Epithelial cell of proximal tubule (primary cell): ENCODE measurements at places on chromosomes 2 and 18.

- no peak for DNase-seq
These were observed 102.0 kb downstream of the MAP2 start for GRCh38 chr2:209525834-209526281.

DNA sequence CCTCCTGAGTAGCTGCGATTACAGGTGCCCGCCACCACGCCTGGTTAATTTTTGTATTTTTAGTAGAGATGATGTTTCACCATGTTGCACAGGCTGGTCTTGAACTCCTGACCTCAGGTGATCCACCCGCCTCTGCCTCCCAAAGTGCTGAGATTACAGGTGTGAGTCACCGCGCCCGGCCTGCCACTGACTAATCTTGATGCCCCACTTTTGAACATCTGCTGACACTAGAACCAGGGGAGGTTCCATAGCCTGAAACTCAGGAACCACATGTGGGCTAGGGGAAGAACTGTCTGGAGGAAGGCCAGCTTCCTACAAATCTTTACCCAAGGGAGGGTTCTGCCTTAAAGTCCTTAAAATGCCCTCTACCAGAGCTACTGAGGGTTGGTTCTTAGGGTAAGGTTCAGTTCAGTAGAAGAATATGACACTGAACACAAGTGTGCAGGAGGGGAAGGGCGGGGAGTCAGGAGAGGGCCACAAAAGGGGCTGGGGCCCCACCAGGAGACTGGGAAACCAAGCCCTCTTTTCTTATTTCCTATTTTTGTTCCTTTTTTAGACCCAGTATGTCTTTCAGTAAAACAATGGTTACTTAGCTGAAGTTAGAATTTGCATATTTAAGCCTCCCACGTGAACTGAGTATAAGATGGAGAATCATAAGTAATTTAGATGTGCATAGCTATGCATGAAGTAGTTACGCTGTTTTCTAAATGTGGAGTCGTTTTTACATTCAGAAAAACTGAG, 6.3 kb upstream of the RAB31 start:
- DNase-seq: no peak

DNA sequence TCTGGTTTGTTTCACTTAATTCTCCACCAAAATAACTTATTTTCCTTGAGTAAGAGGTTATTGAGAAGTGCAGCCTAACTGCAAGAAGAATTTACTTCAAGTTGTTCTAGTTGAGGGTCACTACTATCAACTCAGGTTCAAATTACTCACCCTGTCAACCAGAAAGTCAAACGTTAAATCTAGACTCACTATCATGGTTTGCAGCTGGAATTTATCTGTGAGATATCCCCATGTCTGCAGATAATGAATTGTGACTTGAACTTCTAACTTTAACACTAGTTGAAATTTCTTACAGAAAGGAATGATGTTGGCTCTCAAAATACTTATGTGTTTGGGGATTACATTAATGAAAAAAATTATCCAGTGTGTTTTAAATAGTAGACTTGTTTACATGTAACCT, 1145.7 kb upstream of the NXPH2 start:
- DNase-seq: no peak

- DNase-seq: no peak
These were observed 6.3 kb upstream of the ADGRF3 start for GRCh38 chr2:26352892-26353291.
